Spinal cord (tissue), 10 donors: ENCODE measurements at places on chromosomes 4 and X.
A peak's percentile ranks its signal among the peaks of the same experiment; 100 is the strongest.

- no peaks in the 10 kb centered on the region for H3K27me3 ChIP-seq
- peaks cover 8% of the 10 kb centered on the region for H3K4me1 ChIP-seq
- H3K36me3 ChIP-seq: no peaks in the 10 kb centered on the region
- DNase-seq: no peak
These were observed 26.9 kb downstream of the AFF1 start for GRCh38 chr4:86961605-86962295.

DNA sequence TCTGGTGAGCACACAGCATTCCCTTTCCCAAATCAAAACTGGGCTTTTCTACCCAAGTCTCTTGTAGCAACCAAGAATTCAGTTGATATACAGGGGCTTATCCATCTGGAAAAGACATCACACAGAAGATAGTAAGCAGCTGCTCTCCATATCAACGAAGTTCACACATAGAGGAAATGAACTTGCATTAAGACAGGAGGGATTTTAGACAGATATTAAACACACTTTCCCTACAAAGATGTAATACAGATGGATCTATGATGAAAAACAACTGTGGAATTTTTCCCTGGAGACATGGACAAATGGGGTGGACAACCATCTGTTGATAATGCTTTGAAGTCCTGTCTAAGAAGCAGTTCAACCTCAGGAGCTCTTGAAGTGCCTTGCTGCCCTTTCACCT lies 9.8 kb upstream of the PDE5A start:
- H3K36me3 ChIP-seq: no peaks in the 10 kb centered on the region
- no peaks in the 10 kb centered on the region for H3K27me3 ChIP-seq
- no peak overlapping the region for H3K4me3 ChIP-seq

- peaks cover 4% of the 10 kb centered on the region for H3K4me1 ChIP-seq
- no peak overlapping the region for H3K27ac ChIP-seq
- no peaks in the 10 kb centered on the region for H3K27me3 ChIP-seq
These were observed 207.2 kb downstream of the NLGN4X start for GRCh38 chrX:6021316-6022091.

GRCh38 chrX:31228909-31229308 lies 157.1 kb upstream of the FTHL17 start:
- no peak for DNase-seq
- H3K36me3 ChIP-seq: no peaks in the 10 kb centered on the region
- H3K4me3 ChIP-seq: no peak overlapping the region
- no peaks in the 10 kb centered on the region for H3K4me1 ChIP-seq

DNA sequence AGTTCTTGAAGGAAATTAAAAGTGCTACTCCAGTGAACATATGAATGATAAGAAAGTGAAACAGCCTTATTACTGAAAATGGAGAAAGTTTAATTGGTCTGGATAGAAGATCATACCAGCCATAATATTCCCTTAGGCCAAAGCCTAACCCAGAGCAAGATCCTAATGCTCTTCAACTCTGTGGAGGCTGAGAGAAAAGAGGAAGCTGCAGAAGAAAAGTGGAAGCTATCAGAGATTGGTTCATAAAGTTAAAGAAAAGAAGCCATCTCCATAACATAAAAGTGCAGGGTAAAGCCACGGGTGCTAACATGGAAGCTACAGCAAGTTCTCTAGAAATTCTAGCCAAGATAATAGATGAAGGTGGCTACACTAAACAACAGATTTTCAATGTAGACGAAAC lies 85.5 kb upstream of the ATOH1 start:
- H3K4me3 ChIP-seq: no peak overlapping the region
- H3K27me3 ChIP-seq: no peaks in the 10 kb centered on the region
- no peaks in the 10 kb centered on the region for H3K36me3 ChIP-seq
- DNase-seq: no peak
- no peak overlapping the region for H3K27ac ChIP-seq

GRCh38 chr4:175412161-175412560 lies 399.9 kb downstream of the GPM6A start:
- H3K36me3 ChIP-seq: no peaks in the 10 kb centered on the region
- H3K27me3 ChIP-seq: no peaks in the 10 kb centered on the region
- no peak overlapping the region for H3K27ac ChIP-seq
- no peaks in the 10 kb centered on the region for H3K4me1 ChIP-seq
- DNase-seq: no peak

DNA sequence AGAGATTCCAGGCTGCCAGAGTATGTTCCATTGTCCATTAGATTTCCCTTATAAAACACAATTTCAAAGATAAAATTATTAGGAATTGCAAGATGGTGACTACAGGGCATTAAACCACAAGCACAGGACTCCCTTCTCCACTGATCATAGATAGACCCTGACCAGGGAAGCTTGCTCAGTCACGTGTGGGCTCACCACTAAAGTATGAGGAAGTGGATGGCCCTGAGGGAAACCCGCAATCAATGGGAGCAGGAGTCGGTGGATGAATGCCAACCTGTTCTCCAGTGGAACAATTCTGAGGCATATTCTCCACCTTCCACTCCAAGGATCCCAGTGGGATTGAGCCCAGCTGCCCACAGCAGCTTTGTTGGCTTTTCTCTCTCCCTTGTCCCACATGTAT lies 515.7 kb downstream of the BCOR start:
- H3K4me1 ChIP-seq: peaks cover 4% of the 10 kb centered on the region
- no peak for DNase-seq
- H3K27ac ChIP-seq: no peak overlapping the region

DNA sequence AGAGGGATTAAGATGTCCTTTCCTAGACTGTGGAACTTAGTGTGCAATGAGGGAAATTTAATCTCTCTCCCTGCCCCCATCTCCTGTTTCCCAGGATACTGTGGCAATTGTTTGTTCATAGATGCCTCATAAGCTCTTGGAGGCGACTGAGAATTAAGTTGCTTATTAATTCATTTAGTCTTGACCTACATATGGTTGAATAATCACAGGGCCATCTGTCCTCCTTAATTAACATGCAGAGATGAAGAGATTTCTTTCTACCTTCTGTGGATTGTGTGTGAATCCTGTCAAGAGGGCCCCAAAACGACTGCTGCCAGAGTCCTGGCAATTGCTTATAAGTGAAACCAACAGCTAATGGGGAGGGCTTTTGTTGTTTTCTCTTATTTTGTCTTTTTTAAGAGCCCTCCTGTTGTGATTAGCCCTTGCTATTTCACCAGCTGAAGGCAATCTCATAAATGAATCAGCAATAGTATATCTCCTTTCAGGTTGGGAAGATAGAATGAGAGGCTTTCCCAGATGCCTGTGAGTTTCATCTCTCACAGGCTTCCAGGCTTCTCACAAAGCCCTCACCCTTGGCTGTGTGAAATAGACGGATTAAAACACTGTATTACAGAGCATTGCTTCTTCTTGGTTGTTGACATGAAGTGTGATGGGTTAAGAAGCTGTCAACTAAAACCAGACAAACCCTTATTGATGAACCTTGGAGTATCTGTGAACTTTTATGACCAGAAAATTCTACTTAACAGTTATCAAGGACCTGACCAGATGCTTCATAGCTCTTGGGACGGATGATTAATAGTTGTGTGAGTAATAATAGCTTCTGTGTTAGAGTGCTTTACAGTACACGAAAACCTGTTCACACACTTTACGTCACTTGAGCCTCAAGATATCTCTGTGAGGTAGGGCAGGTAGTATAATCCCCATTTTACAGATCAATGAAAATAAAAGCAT lies 58.5 kb downstream of the PGRMC2 start:
- peaks cover 4% of the 10 kb centered on the region for H3K4me1 ChIP-seq
- DNase-seq: no peak
- no peaks in the 10 kb centered on the region for H3K36me3 ChIP-seq

DNA sequence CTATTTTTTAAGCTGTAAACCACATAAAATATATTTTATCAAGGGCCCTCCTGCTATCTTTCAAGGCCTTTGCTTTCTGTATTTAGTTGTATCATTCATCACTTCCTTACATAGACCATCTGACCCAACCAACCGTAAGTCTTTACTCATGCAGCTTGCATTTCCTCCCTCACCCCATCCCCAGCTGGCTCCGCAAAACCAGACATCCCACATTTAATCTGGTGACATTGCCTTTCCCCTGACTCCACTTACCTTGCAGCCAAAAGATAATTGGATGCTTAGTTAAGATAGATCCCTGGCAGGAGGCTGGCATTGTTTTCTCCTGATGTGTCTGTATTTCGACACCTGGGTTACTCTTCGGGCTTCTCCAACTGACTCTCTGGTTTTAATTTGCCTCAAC lies 183.7 kb upstream of the LDB2 start:
- H3K4me3 ChIP-seq: no peak overlapping the region
- DNase-seq: no peak
- no peaks in the 10 kb centered on the region for H3K4me1 ChIP-seq
- no peaks in the 10 kb centered on the region for H3K36me3 ChIP-seq

DNA sequence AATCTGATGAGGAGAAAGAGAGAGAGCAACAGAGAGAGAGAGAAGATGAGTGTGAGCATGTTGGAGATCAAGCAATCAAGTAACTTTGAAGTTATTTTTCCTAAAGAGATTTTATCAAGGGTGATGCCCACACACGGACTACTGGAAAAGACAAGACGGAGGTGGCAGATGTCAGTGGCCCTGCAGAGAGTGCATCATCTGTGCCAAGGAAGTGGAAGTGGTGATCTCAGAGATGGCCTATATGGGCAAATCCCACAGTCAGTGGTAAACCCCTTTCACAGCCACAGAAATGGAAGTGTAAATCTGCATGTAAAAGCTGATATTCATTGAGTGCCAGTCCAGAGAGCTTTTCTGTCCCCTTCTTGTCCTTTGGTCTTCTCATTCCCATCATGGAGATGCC lies 577.2 kb upstream of the AADAT start:
- H3K4me1 ChIP-seq: no peaks in the 10 kb centered on the region
- no peaks in the 10 kb centered on the region for H3K36me3 ChIP-seq
- no peak overlapping the region for H3K27ac ChIP-seq
- no peak for DNase-seq
- no peak overlapping the region for H3K4me3 ChIP-seq
- H3K27me3 ChIP-seq: no peaks in the 10 kb centered on the region

DNA sequence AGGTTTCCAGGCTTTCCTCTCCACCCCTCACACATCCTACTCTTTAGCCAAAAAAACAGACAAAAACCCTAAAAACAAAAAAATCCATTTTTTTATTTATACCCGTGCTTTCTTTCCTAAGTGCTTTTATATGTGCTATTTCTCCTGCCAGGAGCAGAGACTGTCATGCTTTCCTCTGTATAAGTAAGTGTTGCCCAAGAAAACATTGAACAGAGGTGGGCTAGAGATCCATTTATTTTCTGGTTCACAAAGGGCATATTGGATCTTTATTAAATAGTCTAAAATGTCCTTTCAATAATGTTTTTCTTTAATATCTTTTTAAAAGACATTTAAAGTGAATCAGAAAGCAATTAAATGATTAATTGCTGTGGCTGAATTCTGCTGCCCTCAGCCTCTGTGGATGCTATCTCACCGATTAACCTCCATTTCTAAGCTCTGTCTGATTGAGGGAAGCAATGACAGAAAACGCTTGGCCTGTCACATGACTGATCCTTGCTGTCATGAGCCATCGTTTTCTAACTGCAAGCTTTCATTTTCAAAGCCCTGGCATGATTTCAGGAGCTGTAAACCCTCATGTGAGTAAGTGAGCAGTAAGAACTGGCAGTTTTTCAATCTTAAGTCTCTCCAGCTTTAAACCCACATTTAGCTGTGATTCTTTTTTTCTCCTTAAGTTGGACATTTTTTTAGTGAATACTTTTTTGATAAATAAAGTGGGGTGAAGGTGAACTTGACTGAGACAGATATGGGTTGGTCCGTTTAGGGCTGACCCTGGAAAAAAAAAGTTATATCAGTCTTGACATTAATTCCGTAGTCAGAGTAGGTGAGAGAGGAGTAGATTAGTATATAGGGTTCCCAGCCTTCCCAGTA lies 180.7 kb upstream of the PGRMC2 start:
- H3K36me3 ChIP-seq: no peaks in the 10 kb centered on the region
- H3K4me1 ChIP-seq: no peaks in the 10 kb centered on the region
- H3K27ac ChIP-seq: no peak overlapping the region

DNA sequence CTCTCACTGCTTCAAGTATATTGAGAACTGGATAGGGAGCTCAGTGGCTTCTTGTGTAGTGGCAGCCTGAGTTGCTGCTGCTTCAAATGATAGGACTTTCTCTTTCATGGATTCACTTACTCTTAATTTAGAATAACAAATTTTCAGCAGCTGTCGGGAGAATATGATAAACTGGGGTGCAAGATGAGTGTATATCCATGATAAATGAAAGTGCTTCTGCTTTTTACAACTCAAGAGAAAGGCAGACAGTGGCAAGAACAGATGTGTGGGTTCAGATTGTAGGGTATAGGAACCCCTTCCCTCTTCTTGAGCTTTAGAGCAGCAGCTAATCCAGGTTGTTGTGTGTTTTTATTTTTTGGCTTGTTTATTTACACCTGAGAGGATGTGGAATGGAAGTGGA lies 1.0 kb downstream of the SH3BGRL start:
- peak overlapping the region; percentile 73 for H3K27ac ChIP-seq
- no peaks in the 10 kb centered on the region for H3K4me1 ChIP-seq
- H3K27me3 ChIP-seq: no peaks in the 10 kb centered on the region
- no peak for DNase-seq
- no peaks in the 10 kb centered on the region for H3K36me3 ChIP-seq
- H3K4me3 ChIP-seq: peak overlapping the region; percentile 41

DNA sequence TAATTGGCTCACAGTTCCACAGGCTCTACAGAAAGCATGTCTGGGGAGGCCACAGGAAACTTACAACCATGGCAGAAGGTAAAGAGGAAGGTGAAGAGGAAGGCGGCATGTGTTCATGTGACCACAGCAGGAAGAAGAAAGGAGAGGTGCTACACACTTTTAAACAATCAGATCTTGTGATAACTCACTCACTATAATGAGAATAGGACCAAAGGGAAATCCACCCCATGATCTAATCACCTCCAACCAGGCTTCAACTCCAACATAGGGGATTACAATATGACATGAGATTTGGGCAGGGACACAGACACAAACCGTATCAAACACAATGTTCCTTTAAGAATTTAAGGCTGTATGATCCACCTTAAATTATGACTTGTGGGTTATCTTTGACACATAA lies 10.5 kb upstream of the PGM2 start:
- no peak overlapping the region for H3K27ac ChIP-seq
- H3K4me1 ChIP-seq: no peaks in the 10 kb centered on the region
- no peak overlapping the region for H3K4me3 ChIP-seq
- no peaks in the 10 kb centered on the region for H3K36me3 ChIP-seq
- DNase-seq: no peak
- no peaks in the 10 kb centered on the region for H3K27me3 ChIP-seq
